ENCODE measurements at places on chromosomes 11 and 22. TPM values are rescaled to one million over a fixed set of nuclear protein-coding genes. Genes with fewer than 3 reads are reported as not detected.

The MS4A6E gene
- polyA plus RNA-seq = not detected

The DDI1 gene
- polyA plus RNA-seq = not detected

The SYT12 gene
- polyA plus RNA-seq = not detected

DNA sequence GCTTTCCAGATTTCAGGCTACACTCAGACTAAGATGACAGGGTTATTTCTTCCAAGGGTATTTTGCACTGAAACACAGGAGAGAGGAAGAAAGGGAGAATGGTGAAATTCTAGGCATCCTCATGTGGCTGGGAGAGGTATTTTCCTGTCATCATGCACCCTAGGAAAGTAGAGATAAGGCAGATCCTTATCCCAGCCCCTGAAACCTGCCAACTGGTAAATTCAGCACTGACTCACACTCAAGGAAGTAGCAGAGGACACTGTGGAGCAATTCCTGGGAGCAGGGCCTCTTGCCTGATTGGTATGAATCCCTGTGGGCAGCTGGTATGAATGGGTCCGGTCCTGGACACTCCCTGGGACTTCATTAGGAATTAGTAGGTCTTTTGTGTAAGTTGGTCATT lies 37.6 kb upstream of the SLC5A1 start:
- no peak for DNase-seq

- no peak for DNase-seq
Measured at GRCh38 chr22:35131525-35132000, 65.6 kb downstream of the ISX start.

GRCh38 chr11:117842131-117842941 lies 17.8 kb upstream of the FXYD2 start:
- DNase-seq = no peak

DNA sequence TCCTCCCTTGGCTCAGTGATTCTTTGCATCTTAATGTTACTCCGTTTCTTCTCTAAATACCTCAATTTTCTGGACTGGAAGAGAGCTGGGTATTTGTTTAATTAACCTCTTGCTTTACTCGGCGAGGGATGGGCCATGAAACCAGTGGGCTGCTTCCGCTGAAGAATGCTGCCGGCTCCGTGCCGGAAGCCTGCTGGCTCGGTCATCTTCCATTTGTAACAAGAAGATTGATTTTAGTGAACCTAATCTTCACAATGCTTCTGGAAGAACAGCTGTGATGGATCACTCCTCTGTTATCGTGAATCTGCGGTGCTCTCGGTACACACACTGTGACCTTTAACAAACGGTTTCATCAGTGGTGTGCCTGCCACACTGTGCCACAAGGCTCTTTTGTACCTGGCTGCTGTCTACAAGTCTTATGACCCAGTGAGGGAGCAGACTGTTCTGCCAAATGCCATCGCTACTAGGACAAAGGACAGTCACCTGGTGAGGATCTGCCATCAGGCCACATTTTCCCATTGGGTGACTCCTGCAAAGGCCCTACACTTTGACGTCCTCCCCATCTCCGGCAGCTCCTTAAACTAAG lies 25.3 kb upstream of the PARVB start:
- no peak for DNase-seq

- DNase-seq = no peak
Measured at GRCh38 chr11:61654397-61654829, 25.8 kb upstream of the DAGLA start.

DNA sequence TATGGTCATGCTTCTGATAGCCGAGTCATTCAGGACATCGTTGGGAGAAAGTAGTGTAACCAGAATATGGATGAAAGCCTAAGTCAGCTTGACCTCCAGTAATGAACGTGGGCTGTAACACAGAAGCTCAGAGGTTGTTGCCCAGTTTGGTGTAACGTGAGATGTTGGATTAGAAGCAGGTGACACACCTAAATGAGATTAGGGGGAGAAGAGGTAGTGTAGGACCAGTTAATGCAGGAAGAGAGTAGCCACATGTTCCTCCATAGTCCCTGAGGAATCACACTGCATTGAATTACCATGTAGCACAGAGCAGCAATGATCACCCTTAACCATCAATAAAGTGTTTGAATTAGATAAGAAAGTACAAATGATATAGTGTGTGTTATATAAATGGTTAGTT lies 20.4 kb downstream of the FBXO7 start:
- DNase-seq = no peak

DNA sequence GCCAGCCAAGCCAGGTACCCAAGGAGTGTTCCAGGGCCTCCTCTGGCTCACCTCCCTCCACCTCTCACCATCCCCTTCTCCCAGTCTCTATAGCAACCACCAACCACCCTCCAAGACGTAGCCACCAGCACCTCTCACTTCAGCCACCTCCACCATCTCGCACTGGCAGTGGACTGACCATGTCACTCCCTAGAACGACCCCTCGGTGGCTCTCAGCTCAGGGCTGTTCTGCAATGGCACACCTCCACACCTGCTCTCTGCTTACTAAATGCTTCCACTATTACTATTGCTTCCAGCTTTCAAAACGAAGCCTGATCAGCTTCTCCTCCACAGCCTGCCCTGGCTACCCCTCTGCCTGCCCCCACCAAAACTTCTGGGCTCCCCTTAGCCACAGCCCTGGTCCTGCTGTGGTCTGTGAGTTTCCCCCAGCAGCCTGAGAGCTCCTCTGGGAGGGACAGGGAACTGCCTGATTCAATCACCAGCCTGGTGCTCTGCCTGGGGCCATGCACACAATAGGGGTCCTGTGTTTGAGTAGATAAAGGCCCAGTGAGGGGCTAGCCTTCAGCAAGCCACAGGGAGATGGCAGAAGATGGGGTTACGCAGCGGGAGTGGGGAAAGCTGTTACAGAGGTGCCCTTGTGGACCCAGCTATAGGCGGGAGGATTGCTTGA lies 17.5 kb upstream of the CBX7 start:
- no peak for DNase-seq

DNA sequence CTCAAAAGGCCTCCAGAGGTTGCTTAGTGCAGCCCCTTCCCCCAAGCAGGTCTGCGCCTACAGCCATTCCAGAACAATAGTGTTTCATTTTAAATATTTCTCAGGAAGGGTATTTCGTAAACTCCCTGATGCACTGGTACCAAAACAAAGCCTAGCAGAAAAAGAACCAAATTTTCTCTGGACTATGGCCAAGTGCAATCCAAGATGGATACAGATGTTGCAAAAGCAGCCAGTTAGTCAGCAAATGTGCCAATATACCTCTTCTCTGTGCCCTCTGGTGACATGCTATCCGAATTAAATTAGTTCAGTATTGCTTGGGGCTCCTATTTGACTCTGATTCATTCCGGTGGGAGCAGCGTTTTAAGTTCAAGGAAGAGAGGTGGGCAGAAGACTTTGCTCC lies 247.8 kb downstream of the NTM start:
- DNase-seq = no peak

- no peak for DNase-seq
Measured at GRCh38 chr22:48138427-48138826, 1376.0 kb downstream of the TBC1D22A start.

- DNase-seq = peak; percentile 84
Measured at GRCh38 chr22:37121887-37122591, 12.5 kb upstream of the TMPRSS6 start.

DNA sequence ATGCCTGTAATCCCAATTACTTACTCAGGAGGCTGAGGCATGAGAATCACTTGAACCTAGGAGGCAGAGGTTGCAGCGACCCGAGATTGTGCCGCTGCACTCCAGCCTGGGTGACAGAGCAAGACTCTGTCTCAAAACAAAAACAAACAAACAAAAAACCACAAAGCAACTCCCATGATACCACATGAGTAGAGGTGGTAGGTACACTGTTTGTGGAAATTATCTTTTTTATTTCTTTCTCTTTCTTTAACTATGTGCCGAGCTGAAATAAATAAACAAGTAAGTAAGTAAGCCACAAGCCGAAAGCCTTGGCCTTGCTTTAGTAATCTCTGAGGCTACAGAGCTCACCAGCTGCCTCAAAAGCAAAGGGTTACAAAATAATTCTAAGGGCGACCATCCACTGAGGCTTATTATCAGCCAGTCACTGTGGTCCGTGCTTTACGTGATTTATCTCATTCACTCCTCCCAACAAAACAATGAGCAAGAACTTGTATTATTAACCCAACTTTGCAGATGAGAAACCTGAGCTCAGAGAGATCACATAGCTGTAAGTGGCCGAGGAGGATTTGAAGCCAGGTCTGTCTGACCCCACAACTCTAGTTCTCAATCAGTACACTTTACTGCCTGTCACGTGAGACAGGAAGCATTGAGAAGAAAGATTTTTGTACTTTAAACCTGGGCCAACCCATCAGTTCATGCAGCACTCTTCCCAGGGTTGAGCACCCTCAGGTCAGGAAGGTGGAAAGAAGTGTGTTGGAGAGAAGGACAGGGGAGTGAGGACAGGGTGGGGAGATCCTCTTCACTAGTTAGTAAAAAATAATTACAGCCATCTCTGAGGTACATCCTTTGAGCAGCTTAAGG lies 69.8 kb upstream of the MTMR2 start:
- DNase-seq = no peak

DNA sequence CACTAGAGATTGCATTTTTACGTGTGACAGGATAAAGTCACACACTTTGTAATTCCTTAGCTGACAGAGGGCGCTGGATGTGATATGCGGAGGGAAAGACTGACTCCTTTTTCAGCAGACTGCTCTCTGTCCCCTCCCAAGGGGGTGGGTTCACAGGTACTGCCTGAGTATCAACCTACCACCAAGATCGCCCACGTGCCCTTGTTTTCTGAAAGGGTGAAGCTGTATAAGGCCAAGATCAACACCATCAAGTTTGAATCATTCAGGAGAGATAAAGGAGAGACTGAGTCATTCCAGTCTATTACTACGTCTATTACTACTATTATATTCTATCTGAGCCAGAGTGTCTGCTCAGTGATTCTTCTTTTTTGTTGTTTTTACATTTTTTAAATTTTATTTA lies 30.7 kb downstream of the BUD13 start:
- no peak for DNase-seq

DNA sequence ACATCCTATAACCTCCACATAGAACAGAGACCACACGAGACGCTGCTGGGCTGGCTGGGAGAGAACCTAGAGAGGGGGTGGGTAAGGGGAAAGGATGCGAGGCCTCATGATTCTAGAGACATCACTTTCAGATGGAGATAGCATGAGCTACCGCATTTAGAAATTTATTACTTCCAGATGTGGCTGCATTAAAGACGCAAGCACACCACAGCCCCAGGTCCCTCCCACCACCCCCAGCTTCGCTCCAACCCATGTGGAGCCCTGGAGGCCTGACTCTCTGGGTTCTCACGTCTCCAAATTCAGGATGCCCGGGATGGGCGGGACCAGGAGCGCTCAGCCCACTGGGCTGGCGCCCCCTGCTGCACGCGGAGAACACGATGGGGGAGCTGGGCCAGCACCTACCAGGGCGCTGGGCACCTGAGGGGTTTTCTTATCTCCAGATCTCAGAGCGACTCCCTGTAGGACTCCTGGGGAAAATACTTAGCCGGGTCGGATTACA lies 13.6 kb downstream of the MRPL21 start:
- DNase-seq = no peak

DNA sequence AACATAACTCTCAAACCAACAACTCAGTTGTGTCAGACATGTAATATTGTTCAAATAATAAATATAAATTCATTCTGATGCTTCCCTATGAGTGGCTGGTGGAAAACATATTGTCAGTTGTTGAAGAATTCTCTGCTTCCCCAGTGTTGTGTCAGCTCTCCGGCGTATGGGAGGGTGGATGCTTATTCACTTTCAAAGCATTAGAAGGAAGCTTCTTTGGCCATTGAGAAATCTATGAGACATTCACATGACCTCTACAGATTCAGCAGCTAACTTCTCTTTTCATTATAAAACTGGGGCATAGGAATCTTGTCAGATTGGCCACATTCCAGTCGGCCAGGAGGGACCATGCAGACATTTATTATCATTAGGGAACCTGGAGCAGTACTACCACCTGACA lies 2.9 kb downstream of the OR51V1 start:
- DNase-seq = no peak

Data from naive thymus-derived CD4-positive, alpha-beta T cell (primary cell).